ENCODE measurements at places on chromosomes 2 and 18.

GRCh38 chr2:156156580-156156979 is 175.9 kb downstream of the NR4A2 start:
- no peak for DNase-seq

DNA sequence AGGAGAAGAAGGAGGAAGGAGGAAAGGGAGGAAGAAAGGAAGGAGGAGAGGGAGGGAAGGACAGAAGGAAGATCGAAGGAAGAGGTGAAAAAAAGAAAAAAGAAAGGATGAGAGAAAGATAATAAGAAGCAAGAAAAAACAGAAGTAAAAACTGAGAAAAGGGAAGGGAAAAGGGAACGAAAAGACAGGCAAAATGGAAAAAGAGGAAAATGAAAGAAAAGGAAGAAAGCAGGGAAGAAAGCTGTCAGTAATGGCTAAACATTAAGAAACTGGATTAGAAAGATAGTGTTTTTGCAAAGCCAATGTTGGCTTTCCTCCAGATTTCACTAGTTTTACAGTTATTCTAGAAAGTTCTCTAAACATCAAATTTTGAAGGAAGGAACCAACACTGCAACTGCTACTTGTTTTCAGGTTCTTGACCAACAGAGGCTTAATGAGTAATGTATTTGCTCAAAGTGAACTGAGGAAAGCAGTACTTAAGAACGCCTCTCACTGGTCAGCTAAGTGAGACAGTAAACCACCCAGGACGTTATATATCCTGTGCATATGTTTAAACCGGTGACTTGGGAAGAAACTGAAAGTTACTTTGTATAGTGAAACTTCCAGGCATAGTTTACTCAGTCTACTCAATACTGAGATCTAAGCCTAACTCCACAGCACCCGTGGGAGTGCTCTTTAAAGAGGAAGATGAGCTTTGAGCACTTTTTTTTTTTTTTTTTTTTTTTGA is 286.2 kb upstream of the TRIB2 start:
- no peak for DNase-seq

- no peak for DNase-seq
Measured at GRCh38 chr2:85516653-85517389, 22.1 kb upstream of the MAT2A start.

GRCh38 chr2:8506746-8507145 is 175.1 kb upstream of the ID2 start:
- DNase-seq, result no peak

GRCh38 chr2:236667526-236667925 is 97.9 kb downstream of the ACKR3 start:
- DNase-seq, result no peak

DNA sequence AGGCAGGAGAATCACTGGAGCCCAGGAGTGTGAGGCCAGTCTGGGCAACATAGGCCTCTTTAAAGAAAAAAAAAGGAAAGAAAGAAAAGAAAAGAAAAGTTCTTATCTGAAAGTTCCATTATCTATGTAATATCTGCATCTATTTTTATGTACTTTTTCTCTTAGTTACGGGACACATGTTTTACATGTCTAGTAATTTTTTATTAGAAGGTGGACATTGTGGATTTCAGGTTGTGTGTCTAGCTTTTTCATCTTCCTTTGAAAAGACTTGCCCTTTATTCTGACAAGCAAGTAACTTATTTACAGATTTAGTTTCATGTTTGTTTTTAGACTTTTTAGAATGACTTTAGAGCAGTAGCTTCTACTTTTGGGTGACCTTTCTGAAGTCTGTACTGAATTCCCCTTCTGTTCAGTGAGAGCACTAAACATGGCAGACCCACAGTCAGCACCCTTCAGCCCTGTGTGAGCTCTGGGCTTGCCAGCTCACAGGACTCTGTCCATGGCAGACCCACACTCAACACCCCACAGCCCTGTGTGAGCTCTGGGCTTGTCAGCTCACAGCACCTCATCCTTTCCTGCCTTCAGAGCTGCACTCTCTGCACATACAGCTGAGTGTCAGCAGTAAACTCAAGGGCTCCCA is 17.5 kb downstream of the TRAPPC12 start:
- DNase-seq, result no peak

DNA sequence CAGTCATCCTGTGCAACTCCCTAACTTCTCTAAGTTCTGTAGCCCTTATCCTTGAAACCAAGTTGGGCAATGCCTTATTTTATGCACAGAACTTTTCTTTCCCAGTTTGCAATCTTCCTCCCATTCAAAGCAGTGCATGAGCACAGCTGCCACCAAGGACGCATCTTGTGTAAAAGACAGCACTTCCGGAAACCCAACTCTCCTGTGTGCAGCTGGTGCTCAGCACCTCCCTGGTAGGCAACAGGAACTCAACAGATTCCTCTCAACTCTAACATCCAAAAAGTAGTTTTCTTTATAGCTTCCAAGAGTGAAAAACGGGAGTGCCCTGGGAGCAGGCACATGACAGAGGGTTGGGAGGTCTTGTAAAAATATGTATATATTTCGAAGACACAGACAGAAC is 2.2 kb downstream of the TMEM18 start:
- no peak for DNase-seq

DNA sequence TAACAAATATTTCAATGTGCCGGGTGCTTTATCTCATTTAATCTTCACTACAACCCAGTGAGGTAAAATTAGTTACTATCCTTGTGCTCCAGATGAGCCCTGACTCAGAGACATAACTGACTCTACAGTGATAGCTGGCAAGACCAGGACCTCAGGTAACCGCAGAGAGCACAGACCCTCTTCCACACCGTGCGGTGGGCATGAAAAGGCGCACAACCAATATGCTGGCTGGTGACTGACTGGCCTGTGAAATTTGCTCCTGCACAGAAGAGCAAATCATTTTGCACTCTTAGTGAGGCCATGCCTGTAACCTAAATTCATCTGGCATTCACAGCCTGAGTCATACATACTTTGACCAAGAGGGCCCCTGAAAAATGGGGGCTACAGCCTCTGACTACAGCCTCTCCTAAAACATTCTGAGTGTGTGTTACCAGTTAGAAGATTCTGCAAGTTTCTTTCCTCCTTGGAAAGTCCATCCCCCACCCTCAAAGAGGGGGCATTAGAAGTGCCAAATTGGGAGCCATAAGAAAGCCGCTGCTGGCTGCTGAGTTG is 22.4 kb upstream of the MSGN1 start:
- DNase-seq, result no peak

DNA sequence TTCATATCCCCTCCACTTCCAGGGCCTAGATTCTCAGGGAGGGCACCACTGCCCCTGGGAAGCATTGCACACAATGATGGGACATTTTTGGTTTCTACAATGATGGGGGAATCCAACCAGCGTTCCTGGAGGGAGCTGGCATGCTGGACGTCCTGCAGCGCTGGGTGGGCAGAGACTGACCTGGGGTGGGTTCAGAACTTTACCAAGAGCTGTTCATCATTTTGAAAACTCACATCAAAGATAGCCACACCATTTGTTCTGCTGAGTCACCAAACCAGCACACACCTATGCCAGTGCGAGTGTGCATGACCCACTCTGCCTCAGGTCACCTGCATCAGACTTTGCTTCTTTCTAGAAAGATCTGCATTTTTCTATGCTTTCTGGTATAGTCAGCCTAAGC is 14.1 kb upstream of the ARMC9 start:
- DNase-seq, result no peak

- DNase-seq, result no peak
Measured at GRCh38 chr2:214781226-214781625, 28.3 kb downstream of the BARD1 start.

- DNase-seq, result no peak
Measured at GRCh38 chr2:157825885-157826284, 50.2 kb downstream of the ACVR1 start.

DNA sequence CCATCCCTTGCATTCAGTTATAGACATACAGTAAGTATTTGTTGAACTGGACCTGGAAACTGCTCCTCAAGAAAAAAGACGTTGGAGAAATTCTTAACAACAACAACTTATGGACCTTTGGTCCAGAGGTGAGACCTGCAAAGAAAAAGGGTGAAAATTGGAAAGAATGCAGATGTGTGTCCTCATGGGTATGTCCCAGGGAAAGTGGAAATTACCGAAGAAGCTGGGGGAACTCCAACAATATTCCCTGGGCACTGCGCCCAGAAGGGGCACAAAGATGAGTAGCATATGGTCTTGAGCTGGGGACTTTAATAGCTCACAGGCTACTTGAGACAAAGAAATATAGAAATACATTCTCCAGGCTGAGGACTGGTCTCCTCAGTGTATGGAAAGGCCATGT is 35.5 kb upstream of the YWHAQ start:
- DNase-seq, result no peak

DNA sequence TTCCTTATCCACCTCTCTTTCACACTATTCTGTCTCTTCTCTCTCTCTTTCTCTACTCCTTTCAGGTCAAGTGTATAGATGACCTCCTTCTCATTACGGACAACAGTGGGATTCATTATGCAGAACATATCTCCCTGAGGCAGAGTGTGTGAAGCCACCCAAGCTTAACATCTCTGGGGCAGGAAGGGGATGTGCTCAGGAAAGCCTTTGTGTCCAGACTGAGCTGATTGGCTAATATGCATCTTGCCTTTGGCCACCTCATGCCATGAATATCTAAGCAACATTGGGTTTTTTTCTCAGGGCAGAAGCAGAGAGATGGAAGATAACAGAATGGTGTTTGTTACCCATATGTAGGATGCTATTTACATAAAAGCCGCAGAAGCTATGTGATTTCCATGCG is 211.4 kb upstream of the LRRTM1 start:
- no peak for DNase-seq

GRCh38 chr2:64779117-64779690 is 125.5 kb upstream of the SERTAD2 start:
- DNase-seq, result no peak

GRCh38 chr2:29495536-29496060 is 380.4 kb downstream of the CLIP4 start:
- DNase-seq, result no peak
